ENCODE measurements at places on chromosomes 4 and X.
A peak's percentile ranks its signal among the peaks of the same experiment; 100 is the strongest.

DNA sequence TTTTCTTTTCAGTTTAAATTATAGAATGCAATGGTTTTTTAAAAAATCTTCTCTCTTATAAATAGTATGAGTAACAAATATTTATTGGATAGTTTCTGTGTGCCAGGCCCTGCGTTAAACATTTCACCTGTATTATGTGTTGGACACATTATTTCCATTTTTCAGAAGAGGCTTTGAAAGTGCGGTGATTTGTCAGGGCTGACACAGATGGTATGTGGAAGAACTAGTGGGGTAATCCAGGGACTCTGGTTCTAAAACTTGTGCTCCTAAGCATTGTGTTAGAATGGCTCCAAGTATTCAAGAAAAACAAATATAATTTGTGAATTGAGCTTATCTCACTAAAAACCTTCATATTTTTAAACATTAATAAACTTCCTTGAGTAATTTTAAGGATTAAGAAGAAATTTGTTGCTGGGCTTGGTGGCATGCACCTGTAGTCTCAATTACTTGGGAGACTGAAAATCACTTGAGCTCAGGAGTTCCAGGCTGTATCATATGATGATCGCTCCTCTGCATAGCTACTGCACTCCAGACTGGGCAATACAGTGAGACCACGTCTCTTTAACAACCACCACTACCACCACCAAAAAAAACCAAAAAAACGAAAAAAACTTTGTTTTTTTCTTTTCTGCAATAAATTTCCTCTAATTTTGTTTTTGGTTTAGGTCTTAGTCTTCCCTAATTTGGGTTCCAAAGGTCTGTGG, 40.0 kb downstream of the RAPGEF2 start:
- no peak for DNase-seq

DNA sequence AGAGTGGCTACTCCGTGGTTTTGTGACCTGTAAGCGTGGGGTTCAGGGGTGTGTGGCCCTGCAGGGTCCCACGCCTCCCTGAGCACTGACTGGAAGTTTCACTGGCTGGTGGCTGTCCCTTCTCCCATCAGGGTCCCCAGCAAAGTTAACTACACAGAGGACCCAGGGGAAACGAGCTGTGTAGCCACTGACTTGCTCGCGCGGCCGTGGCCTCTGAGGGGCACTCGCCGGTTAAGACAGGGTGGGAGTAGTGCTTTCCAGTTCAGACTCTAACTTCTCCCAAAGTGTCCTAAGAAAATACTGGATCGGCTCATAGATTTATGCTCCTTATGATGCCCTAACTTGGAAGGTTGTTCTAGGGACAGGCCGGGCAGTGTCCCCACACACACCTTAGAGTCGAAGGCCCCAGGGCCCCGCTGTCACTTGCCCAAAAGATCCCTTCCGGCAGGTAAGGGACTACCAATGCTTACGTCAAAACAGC, 28.2 kb downstream of the NELFA start:
- DNase-seq: no peak

- DNase-seq: no peak
Observed at GRCh38 chr4:8372506-8372905, 68.0 kb downstream of the ACOX3 start.

DNA sequence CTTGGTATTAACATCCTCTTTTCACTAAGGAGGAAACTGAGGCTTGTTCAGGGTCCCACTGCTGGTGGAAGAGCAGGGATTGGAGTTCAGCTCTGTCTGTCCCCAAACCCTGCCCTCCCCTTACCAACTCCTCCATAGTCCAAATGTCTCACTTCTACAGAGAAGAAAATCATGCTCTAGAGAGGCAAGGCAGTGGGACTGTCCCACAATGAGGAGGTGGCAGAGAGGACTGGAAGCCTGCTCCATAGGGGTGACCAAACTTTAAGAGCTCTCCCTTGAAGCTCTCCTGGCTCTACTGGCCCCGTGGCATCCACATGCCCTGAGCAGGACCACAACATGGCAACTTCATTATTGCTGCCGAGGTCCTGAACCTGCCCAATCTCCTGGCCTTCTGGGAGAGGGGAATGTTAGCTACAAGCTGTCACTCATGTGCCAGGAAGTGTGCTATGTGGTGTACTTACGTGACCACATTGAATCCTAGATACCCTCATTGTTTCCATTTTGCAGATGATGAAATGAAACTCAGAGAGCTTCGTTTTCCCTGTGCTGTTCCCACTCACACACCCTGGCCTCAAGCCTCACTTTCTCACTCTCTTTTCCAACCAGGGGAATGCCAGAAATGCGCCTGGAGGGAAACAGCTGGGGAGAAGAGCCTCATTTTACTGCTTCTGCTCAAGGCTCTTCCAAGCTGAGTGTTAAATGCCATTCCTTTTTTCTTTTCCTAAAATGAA, 71.5 kb downstream of the ANAPC4 start:
- peak; percentile 57 for DNase-seq

- peak; percentile 15 for DNase-seq
Observed at GRCh38 chrX:7996414-7996813, 69.2 kb upstream of the PNPLA4 start.

DNA sequence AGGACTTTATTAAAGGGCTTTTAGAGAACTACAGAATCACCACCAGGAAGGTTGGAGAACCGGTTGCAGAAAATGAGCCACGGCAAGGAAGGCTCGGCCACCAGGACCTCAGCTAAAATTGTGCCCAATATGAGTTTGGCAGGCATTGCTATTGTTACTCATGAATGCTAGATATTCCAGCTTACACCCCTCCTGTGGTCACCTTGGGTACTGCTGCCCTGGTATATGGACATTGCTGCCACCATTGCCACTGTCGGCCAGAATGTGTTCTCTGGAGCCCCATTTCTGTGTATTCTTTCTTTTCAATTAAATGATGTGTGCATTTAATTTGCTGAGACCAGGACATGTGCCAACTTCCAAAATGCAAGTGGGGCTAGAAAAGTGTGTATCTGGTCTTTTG, 626.7 kb upstream of the BOD1L1 start:
- DNase-seq: peak; percentile 7
